Tibial nerve (tissue), 4 donors: ENCODE measurements at places on chromosomes 6 and 20.

GRCh38 chr6:135586388-135586787 is 88.8 kb upstream of the AHI1 start:
- H3K36me3 ChIP-seq: no peaks in the 10 kb centered on the region
- no peak overlapping the region for H3K4me3 ChIP-seq
- DNase-seq: no peak
- no peak overlapping the region for H3K27ac ChIP-seq
- H3K4me1 ChIP-seq: no peaks in the 10 kb centered on the region

GRCh38 chr6:31769684-31770371 is 7.3 kb downstream of the VWA7 start:
- no peaks in the 10 kb centered on the region for H3K27me3 ChIP-seq
- no peaks in the 10 kb centered on the region for H3K4me1 ChIP-seq
- no peak overlapping the region for H3K4me3 ChIP-seq
- H3K36me3 ChIP-seq: no peaks in the 10 kb centered on the region

DNA sequence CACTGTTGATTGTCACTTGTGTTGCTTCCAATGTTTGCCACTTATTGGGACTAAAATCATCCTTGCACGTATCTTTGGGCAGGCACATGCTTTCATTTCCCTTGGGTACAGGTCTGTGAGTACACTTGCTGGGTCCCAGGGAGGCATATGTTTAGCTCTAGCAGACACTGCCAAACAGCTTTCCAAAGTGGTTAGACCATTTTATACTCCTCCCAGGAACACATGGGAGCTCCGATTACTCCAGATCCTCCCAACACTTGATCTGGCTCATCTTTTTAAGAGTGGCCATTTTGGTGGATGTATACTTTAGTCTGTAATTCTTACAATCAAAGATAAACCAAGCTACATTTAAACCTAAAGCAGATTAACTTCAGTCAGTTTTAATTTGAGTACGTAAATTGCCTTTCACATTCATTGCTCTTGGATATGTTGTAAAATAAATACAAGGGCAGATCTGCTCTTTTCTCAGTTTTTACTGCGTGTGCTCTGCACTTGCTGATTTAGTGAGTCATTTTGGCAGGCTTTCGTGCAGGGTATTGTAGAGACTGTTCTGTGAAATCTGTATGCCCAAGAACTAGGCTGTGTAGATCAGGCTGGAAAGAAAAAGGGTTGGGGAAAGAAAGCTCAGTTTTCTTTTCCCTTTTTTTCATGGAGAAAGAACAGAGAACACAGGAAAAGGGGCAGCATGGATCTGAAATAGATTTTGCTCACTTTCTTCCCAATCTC is 19.5 kb downstream of the SLC22A1 start:
- DNase-seq: peak; percentile 20
- no peak overlapping the region for H3K4me3 ChIP-seq
- no peaks in the 10 kb centered on the region for H3K36me3 ChIP-seq
- H3K27me3 ChIP-seq: no peaks in the 10 kb centered on the region

- DNase-seq: no peak
- H3K4me1 ChIP-seq: no peaks in the 10 kb centered on the region
- no peaks in the 10 kb centered on the region for H3K36me3 ChIP-seq
Measured at GRCh38 chr6:46983007-46983411, 59.1 kb downstream of the ADGRF1 start.

DNA sequence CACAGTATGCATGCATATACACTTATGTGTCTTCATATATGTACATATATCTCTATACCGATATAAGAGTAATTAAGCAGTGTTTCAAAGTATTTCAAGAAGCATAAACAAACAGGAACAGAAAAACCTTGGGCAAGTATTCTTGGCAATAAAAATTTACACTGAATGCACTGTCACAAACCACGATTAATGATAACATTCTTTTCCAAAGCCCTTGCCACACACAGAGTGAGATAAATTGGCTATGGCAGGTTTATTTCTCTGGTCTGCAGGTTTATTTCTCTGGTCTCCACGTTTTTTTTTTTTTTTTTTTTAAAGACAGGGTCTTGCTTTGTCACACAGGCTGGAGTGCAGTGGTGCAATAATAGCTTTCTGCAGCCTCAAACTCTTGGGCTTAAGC is 73.0 kb downstream of the PPP1R3G start:
- H3K27ac ChIP-seq: no peak overlapping the region
- no peak overlapping the region for H3K4me3 ChIP-seq
- H3K27me3 ChIP-seq: no peaks in the 10 kb centered on the region
- H3K4me1 ChIP-seq: no peaks in the 10 kb centered on the region
